ENCODE measurements at places on chromosomes 13 and 19.

DNA sequence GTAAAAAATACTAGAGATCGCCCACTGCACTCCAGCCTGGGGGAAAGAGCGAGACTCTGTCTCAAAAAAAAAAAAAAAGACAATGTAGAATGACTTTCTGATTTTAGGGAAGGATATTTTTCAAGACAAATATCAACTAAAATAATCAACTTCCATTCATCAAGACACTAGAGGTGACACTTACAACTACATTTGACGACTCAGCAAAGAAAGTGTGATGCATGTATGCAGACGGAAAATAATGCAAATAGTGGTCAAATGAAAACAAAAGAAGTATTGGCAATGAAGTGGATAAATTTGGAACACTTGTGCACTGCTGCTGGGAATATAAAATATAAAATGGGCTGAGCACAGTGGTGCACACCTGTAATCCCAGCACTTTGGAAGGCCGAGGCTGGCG, 12.2 kb downstream of the TMEM161A start:
- DNase-seq, result no peak

DNA sequence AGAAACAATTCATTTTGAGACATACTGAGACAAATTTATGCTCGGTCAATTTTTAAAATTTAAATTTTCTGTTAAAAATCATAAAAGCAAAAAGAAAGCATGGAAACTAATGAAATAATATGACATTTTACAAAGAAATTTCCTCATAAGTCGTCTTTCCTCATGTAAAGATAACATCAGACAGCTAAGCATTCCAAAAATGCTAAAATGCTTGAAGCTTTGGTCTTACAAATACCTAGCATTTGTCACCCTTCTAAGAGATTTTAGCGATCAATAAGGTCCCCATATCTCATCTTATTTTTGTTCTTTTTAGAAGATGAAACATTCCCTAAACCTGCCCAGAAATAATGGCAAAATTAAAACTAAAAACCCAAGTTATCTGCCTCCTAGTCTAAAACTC, 68.5 kb upstream of the FREM2 start:
- no peak for DNase-seq

DNA sequence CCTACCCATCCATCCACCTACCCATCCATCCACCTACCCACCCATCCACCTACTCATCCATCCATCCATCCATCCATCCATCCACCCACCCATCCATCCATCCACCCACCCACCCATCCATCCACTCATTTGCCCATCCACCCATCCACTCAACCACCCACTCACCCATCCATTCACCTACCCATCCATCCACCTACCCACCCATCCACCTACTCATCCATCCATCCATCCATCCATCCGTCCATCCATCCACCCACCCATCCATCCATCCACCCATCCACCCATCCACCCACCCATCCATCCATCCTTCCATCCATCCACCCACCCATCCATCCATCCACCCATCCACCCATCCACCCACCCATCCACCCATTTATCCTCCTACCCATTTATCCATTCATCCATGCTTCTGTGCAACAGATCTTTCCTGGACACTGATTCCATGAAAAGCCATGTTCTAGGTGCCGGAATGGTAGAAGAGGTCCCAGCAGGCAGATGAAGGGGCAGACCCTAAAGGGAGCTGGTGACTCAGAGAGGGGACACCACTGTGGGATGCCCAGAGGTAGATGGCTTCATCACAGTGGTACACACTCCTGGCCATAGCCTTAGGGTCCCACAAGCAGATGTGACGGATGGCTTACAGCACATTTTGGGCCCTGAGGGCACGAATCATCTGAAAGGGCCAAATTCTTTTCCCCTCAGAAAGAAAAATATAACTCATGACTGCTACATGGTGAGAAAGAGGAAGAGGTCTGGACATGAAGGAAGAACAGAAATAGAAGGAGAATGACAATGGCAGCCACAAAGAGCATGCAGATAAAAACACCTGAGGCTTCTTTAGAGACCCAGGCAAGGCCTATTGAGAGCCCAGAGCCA, 76.0 kb downstream of the KCTD15 start:
- DNase-seq, result no peak

GRCh38 chr13:40599747-40600146, 66.7 kb downstream of the FOXO1 start:
- DNase-seq, result no peak

DNA sequence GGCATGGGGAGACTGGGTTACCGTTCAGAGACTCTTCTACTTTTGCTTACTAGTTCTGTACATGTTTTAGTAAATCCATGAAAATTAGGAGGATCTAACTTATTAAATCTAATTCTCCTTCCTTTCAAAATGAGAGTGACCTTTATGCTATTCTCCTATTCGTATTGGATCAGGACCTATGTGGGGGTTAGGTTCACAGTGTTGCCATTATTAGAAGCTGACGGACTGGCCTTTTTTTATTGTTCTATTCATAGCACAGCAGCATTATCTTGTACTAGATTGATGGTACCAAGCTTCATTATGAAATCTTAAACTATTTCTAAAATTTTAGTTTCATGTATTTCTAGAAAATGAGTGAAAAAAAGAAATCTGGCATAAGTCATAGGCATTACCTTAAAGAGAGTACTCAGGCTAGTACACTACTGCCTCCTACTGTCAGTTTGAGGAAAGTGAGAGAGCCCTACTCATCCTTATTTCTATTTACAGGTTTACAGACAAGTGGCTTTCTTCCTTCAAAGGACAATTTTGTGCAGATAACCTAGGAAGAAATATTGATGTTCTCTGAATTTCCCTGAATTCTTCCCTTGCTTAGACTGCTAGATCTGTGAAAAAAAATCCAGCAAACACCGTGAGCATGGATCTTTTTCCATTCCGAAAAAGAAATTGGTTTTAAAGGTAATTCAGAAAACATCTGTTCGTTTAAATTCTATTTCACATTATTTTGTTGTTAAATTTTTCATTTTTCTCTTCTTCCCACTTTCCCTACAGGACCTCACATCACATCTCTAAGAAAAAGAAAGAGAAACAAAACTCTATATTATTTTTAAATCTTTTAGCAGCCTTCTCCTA, 485.5 kb downstream of the DIAPH3 start:
- no peak for DNase-seq

DNA sequence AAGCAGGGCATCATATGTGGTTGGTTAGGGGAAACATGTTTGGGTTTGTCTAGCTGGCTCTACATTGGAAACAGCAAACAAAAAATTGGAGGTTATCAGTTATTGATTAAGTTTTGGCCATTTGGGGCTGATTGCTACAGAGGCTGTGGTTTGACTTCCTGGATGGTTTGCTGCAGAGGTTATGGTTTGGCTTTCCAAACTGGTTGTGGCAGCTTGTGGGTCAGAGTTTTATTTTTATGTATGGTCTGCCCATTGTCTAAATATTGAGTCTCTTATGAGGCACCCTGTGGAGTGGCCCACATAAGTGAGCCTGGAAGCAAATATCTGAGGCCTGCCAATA, 261.6 kb downstream of the GPC5 start:
- no peak for DNase-seq

- peak; percentile 57 for DNase-seq
Measured at GRCh38 chr13:19959141-19959830, 759 bp downstream of the ZMYM2 start.

DNA sequence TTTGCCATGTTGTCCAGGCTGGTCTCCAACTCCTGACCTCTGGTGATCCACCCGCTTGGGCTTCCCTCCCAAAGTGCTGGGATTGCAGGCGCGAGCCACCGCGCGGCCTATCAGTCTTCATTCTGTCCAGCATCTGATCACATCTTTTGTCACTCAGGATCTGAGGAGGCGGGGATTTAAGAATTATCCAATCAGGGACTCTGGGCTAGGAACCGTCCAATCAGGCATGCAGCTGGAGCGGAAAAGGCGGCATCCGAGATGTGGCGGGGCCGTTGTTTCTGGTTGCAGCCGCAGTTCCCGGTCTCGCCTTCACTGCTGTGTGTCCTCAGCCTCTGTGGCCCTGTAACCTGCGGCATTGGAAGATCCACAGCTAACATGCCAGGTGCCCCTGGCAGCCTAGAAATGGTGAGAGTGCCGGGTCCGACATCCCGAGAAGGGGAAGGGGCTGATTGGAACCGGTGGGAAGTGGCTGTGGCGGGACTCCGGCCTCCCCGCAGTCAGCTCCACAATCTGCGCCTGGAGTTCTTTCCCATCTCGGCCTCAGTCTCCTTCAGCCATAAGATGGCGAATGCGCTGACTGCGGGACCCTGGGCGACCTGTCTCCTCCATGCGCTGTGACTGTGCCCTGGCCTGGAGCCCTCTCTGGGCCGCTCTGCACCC, at the start of gene ZNF729:
TSS of gene ZNF729 (plus strand) at position 291 of the 660 bp plus-strand sequence. CDS start at position 376, 85 bp downstream.
- DNase-seq, result no peak

DNA sequence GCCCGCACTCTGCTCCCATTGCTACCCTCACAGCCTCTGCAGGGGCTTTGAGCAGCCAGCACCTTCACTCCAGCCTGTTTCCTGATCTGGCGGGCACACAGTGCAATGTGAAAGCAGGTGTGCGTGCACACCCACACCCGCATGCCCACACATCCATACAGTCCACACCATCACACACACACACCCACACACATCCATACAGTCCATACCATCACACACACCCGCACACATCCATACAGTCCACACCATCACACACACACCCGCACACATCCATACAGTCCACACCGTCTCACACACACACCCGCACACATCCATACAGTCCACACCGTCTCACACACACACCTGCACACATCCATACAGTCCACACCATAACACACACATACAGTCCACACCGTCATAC, 28.0 kb downstream of the PIAS4 start:
- DNase-seq, result no peak

DNA sequence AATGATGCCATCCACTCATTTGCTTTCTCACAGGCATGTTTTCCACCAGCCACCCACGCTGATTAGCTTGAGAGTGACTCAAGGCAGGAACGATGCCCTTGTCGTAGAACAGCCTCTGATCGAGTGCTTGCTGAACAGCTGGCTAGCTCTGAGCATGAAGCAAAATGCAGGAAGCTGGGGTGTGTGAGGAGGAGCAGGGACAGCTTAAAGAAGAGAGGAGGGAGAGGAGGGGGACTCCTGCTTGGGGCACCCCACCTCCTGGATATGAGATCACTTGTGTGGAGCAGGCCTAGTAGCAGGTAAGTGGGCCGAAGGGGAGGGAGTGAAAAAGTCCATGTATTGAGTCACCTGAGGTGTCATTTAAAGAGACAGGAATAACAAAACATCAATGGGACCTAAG, 48.8 kb downstream of the IRS2 start:
- DNase-seq, result no peak

- DNase-seq, result no peak
Measured at GRCh38 chr13:101942038-101942437, 459.8 kb downstream of the FGF14 start.

DNA sequence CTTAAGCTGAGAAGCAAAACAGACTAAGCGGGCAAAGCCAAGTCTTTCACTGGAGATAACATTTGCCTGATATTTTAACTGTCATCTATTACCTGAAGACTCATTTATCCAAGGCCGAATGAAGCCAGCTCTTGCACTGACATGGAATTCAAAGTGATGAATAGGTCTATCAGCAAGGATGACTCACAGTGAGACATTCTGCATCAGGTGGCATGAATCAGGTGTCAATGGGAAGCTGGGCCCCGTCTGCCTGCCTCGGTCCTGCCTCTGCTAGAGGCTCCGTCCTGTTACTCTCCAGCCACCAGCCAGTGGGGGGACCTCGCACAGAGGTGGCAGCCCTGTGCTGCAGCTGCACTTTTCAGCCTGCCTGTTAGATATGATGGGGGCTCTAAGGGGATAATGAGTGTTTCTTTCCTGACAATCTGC, 23.5 kb downstream of the STARD13 start:
- DNase-seq, result no peak

DNA sequence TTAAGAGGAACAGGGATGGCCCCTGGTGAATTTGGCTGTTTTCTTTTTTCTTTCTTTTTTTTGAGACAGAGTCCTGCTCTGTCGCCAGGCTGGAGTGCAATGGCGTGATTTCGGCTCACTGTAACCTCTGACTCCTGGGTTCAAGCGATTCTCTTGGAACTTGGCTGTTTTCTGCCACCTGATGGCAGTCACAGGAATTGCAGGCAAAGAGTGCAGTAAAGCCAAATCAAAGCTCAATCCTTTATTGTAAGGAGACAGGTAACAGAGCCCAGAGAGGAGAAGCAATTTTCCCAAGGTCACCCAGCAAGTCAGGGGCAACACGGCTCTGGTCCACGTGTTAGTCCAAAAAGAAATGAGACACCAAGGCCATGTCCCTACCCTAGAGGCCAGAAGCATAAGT, 6.2 kb downstream of the TINCR start:
- DNase-seq, result no peak

- no peak for DNase-seq
Measured at GRCh38 chr13:35502456-35502855, 26.0 kb upstream of the MAB21L1 start.

GRCh38 chr13:29801102-29801501, 49.3 kb downstream of the UBL3 start:
- DNase-seq, result no peak

- DNase-seq, result no peak
Measured at GRCh38 chr13:28679628-28680027, 20.7 kb downstream of the POMP start.

DNA sequence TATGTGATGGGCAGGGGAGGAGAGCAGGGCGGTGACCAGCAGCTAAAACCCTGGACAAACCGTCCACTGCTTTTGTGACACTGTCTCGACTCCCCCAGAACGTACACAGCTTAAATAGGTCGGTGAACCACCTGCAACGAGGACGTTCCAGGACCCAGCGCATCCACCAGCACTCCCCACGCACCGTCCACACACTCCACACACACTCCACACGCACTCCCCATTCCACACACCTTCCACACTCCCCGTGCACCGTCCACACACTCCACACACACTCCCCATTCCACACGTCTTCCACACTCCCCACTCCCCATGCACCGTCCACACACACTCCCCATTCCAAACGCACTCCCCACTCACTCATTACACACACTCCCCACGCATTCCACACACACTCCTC, 38.3 kb upstream of the C13orf46 start:
- no peak for DNase-seq

- no peak for DNase-seq
Measured at GRCh38 chr13:76586842-76587241, 299.4 kb downstream of the KCTD12 start.

DNA sequence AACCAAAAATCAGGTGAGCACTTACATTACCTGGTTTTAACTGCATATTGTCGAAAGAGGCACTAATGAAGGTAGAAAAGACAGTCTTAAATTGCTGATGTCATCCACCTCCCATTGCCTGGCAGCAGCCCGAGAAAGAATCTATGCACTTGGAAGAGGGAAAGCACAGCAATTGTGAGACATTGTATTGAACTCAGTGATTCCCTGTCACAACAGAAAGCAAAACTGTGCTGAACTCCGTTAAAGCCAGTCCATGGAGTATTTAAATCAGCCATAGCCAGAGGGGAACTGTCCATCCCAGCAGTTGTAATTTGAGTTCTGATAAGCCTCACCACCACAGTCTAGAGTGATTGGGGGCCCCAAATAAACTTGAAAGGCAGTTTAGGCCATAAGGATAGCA, 466.6 kb upstream of the PCDH9 start:
- no peak for DNase-seq

DNA sequence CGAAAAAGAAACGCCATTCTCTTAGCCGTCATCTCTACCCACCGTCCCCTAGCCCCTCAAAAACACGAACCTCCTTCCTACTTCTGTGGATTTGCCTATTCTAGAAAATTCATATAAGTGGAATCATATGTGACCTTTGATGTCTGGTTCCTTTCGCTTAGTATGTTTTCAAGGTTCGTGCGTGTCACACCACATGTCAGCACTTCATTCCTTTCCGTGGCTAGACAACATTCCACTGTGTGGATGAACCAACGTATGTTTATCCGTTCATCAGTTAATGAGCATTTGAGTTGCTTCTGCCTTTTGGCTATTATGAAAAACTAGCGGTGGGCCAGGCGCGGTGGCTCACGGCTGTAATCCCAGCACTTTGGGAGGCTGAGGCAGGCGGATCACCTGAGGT, 14.0 kb upstream of the PPP1R12C start:
- no peak for DNase-seq

Measured in stimulated activated CD4-positive, alpha-beta T cell treated with anti-CD3 and anti-CD28 coated beads, Interleukin-1b, Interleukin-23, amount 100 ng/mL, for 4 hours (primary cell).